ENCODE measurements at places on chromosomes 1 and 21.

GRCh38 chr1:8607906-8608305, 209.5 kb downstream of the RERE start:
- no peak for DNase-seq

GRCh38 chr21:35138665-35139381, 89.7 kb upstream of the RUNX1 start:
- DNase-seq = peak; percentile 49

- DNase-seq = no peak
These were observed 513 bp downstream of the PBX1 start for GRCh38 chr1:164559342-164560051.

- DNase-seq = no peak
These were observed 5.3 kb upstream of the C1orf174 start for GRCh38 chr1:3905266-3905952.

GRCh38 chr1:9615316-9616063, 26.8 kb downstream of the TMEM201 start:
- peak; percentile 48 for DNase-seq

DNA sequence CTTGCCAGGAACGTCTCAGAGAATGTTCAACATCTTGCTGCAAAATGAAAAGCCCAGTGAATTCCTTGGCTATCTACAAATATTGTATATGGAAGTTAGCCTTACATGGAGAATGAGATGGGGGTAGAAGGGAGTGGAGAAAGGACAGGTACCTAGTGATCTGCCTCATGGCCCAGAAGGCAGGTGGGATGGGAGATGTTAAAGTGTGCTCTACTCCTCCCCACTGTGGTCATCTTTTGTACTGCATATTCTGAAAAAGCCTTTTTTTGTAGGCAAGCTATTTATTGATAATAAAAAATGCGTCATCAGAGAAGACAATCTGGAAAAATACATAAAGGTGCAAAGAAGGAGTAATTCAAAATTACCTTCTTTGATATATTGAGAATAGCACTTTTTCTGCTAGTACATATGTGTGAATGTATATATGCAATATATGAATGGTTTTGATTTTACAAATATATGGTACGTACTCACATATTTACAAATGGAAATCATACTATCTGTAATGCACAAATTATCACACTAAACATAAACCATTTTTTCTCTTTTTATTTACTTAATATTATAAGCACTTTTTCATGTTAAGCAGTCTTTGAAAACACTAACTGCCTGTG, 19.1 kb upstream of the SLC5A9 start:
- DNase-seq = no peak

GRCh38 chr21:44460441-44460755, 5.1 kb downstream of the LRRC3 start:
- DNase-seq = no peak

- DNase-seq = no peak
These were observed 15.5 kb upstream of the HMGB4 start for GRCh38 chr1:33848205-33848937.

DNA sequence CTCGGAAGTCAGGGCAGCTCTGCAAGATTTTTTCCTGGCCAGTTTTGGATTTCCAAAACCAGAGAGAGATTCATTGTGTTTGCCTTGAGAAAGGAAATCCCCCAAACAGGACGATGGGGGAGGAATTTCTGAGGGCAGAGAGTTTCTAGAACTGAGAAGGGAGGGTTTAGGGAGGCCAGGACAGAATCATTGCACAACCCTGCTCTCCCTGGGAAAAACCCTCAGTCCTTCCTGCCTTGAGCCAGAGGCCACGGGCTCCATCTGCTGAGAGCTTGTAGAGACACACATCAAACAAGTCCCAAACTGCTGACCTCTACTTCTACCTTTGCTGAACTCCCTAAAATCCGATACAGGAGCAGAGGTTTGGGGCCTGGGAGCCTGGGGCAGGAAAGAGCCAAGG, 99.7 kb downstream of the NMNAT2 start:
- no peak for DNase-seq

GRCh38 chr1:147463022-147463421, 78.3 kb upstream of the BCL9 start:
- no peak for DNase-seq

DNA sequence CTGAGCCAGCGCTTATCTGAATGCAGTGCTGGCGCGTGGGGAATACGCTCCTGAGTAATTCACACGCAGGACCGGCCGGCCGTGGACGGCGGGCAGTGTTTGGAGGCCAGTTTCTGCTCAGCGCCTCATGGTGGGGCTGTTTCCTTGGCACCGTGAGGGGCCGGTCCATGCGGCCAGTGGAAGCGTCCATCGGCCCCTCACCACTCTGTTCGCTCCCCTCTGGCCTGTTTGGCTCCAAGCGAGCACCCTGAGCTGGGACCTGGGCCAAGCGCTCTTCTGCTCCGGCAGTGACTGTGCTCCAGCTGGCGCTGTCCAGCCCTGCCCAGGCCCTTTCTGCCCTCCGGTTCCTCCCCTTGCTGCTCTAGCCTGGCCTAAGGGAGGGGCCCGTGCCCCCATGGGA, 16.3 kb upstream of the PLCH2 start:
- DNase-seq = no peak

All from CD4-positive, alpha-beta T cell treated with Interleukin-4 for 4 hours (primary cell).